Foreskin melanocyte (primary cell): ENCODE measurements at places on chromosomes 6 and 20.

- DNase-seq: no peak
Measured at GRCh38 chr6:112362027-112362795, 15.1 kb downstream of the RFPL4B start.

- no peak for DNase-seq
Measured at GRCh38 chr6:82875573-82876185, 190.0 kb downstream of the UBE3D start.

DNA sequence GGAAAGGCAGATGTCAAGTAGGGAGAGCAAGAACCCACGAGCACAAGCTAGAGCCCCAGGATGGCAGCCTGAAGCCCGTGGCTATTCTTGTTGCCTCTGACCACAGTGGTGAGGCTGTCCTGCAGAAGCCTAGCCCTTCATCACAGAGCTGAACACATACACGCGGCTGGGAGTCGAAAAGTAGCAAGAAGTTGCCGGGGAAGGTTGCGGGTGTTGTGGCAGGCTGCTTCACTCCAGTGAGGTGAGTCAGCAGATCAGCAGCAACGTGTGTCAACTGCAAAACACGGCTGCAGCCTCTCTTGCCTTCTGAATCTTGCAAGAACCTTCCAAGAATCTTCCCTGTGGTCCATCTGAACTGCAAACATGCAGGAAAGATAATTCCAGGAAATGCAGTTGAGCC is 10.6 kb upstream of the STX16 start:
- DNase-seq: no peak

GRCh38 chr20:63475209-63475608 is 2.8 kb upstream of the KCNQ2 start:
- DNase-seq: no peak

DNA sequence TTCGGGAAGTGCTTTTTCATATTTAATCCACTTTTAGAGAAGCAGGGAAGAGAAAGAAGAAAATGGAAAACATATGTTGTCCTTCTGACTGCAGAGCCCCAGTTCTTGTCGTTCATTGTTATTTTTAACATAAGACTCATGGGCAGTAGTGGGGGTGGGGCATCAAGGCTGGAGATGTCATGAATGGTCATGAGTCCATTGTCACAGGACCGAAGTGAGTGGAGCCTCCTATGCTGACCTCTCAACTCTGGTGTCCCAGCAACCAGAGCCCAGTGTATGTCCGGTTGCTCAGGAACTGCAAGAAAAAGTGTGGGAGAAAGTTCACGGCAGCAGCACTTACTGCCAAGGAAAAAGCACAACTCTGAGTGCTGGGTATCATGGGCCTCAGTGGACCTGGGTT is 108.6 kb downstream of the BANF2 start:
- no peak for DNase-seq

DNA sequence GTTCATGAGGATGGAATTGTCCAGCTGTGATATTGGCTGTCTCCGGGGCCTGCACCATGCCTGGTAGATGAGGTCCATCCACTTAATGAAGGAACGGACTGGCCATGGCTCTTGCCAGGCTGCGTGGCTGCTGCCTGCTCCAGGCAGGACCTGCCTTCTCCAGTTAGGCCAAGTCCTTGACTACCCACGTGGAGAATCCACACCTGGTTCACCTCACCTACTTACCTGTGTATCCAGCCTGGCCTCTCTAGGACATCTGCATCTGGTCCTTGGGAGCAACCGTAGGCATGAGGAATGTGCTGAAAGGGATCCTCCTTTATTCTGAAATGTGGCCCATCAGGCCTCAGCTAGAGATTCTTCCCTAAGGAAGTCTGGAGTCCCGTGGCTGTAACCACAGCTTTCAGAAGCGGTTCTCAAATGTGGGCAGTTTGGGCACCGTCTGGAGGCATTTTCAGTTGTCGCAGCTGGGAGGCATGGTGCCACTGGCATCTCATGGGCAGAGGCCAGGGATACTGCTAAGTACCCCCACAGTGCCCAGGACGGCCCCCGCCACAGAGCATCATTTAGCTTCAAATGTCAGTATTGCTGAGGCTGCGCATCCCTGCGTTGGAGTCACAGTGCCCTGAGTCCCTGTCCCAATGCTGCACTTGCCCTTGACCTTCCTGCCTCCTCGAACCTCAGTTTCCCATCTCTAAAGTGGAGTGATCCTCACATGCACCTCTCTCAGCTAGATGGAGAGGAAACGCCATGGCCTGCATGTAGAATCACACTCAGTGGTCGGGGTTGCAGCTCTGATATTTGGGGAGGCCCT is 67.5 kb downstream of the PHACTR3 start:
- no peak for DNase-seq

DNA sequence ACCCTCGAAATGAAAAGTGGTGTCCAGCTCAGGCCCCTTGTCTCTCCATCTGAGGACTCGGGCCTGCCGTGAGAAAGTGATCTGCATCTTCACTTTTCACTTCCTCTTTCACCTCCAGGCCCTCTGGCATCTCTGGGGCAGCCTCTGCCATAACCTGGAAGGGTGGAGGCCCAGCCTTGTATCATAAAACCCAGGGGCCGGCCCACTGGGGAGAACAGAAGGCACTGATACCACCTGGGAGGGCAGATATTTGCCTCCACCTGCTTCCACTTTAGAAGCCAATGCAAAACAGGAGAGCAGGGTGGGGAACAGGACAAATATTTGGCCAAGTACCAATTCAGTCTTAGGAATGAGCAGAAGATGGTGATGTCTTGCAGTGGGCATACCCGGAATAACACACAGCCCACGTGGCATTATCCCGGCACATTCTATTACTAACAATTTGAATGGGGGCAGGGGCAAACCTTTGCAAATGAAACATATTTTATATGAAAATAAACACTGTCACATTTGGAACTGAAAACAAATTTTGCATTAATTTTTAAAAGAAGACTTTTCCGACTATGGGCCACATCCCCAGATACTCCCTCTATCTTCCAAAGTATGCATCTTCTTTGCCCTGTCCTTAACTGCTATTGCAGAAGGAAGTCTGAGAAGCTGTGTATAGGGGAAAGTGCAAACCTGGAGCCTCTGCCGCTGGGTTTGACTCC is 69.2 kb upstream of the TBC1D7 start:
- DNase-seq: no peak

GRCh38 chr6:99431901-99432300 is 6.8 kb upstream of the PNISR start:
- no peak for DNase-seq

DNA sequence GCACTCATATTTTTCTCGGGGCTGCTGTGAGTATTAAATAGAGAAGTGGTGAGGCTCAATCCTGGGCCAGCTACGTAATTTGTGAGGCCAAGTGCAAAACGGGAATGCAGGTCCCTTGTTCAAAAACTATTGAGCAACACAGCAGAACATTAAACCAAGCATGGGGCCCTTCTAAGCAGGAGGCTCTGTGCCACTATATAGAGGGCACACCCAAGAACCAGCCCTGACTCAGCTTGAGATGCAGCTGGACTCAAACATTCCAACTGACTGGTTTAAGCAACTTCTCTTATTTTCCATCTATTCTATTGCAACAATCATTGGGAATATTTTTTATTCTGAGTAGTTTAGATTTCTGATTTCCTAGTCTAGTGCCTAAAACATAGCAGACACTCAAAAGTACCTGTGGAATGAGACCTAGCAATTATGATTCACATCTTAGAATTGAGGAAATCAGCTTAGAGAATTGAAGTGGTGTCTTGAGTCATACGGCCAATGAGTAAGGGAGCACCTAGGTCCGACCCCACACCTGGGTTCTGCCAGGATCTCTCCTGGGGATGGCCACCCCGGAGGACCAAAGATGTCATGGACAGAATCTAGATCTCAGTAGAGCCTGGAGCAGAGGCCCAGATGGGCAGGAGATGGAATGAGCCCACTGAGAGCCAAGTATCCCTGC is 1.3 kb downstream of the SIRPB2 start:
- DNase-seq: no peak

- DNase-seq: no peak
Measured at GRCh38 chr6:148972481-148972880, 225.7 kb downstream of the UST start.

- no peak for DNase-seq
Measured at GRCh38 chr6:321158-321438, 28.8 kb downstream of the DUSP22 start.

DNA sequence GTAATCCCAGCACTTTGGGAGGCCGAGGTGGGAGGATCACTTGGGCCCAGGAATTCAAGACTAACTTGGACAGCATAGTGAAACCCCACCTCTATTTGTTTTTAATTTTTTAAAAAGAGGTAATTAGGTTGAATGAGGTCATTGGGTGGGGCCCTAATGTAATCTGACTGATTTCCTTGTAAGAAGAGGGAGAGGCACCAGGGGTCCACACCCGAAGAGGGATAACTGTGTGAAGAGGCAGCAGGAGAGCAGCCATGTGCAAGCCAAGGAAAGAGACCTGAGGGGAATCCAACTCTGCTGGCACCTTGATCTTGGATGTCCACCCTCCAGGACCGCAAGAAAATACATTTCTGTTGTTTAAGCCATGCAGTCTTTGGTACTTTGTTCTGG is 63.4 kb downstream of the QRSL1 start:
- DNase-seq: no peak

- no peak for DNase-seq
Measured at GRCh38 chr6:52787917-52788316, 15.7 kb downstream of the GSTA1 start.

- DNase-seq: no peak
Measured at GRCh38 chr6:168390749-168391420, 50.1 kb upstream of the SMOC2 start.

- DNase-seq: no peak
Measured at GRCh38 chr20:53671370-53671769, 77.7 kb upstream of the ZNF217 start.

GRCh38 chr6:105320765-105321164 is 82.1 kb downstream of the PREP start:
- no peak for DNase-seq

- DNase-seq: no peak
Measured at GRCh38 chr20:11128721-11129120, 454.9 kb upstream of the JAG1 start.

GRCh38 chr20:63778034-63778752 is 38.6 kb downstream of the SLC2A4RG start:
- no peak for DNase-seq

DNA sequence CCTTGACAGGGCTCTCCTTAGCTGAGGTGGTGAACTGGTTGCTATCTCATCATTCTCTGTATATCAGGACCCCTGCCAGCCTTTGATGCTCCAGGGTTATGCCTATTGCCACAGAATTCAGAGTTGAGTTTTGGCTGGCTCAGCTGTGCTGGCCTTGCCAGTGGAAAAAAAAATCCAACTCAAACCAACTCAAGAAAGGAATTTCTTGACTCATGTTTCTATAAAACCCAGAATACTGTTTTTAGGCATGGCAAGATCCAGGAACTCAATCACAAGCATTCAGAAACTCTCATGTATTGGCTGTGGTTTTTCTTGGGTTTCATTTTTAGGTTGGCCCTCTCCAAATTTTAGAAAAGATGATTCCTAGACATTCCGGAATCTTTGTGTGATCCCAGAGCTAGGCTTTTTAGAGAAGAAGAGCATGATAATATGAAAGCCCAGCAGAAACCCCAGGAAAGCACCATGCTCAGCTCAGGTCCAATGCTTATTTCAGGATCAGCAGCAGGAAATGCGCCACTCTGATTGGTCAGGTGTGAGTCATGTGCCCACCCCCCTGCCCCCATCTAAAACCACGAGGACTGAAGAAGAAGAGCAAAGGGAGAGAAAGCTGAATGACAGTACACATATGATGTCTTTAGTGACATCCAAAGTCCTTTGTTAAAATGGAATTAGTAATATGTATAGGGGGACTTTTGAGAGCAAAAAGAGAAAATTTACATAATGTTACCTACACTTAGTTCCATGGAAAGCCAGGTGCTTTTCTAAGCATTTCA is 122.9 kb downstream of the RNF144B start:
- no peak for DNase-seq

GRCh38 chr6:41682497-41683272 is 44.4 kb downstream of the MDFI start:
- DNase-seq: no peak

DNA sequence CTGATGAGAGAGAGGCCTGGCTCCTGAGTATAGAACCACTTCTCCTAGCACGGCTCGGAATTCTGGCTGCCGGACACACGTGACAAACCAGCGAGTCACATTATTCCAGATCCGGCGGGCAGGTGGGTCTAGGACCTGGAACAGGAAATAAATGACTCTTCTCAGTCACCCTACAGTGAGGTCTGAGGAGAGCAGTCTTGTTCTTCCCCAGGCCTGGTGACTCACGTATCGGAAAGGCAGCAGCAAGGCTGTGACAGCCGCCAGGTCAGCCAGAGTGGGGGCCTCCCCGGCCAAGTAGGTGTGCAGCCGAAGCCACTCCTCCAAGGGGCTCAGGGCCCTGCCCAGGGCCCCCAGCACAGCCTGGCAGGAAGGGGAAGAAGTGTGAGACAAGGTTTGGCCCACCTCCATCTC is 2.8 kb downstream of the VARS1 start:
- DNase-seq: no peak

DNA sequence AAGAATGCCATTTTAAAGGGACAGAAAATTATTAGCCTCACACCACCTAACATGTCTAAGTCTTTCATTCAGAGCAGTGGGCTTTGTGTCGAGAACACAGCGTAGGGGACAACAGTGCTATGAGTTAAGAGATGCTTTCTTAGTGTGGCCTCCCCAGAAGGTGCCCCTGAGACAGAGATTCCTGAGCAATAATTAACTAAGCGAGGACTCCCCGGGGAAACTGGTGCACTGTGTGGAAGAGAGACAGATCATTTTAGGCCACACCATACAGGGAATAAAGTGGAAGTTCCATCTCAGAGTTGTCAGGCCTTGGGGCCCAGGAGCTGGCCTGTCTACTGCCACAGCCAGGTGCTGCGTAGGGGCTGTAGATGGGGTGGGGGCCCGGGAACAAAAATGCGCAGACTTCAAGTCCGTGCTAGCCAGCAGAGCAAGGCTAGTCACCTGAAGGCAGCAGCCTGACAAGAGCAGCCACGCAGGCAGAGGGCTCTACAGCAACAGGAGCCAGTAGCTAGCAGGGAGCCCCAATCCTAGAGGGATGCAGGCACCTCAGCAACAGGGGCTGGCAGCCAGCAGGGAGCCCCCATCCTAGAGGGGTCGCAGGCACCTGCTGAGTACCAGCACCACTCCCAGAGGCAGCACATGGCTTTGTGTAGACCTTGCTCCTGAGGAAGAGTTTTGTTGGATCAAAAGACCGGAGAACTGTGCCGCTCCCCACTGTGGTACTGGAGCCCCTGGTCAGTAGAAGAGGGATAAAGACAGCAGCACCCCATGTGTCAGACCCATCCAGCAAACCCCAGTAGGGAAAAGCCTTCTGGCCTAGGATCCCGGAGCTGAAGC is 63.0 kb upstream of the NXT1 start:
- no peak for DNase-seq
